Posterior cingulate gyrus (tissue), 11 donors: ENCODE measurements at places on chromosomes 7 and 10.

GRCh38 chr10:48400850-48401220 is 94.4 kb downstream of the MAPK8 start:
- DNase-seq, result no peak

GRCh38 chr10:100346351-100346764 is 675 bp upstream of the SCD start:
- peak; percentile 82 for DNase-seq

- no peak for DNase-seq
Measured at GRCh38 chr7:73885975-73886798, 25.2 kb downstream of the TMEM270 start.

- no peak for DNase-seq
Measured at GRCh38 chr7:98557538-98558031, 59.5 kb upstream of the NPTX2 start.

GRCh38 chr10:69022611-69023010 is 34.0 kb downstream of the KIFBP start:
- DNase-seq, result no peak

GRCh38 chr10:17394854-17395253 is 59.5 kb downstream of the ST8SIA6 start:
- DNase-seq, result no peak

DNA sequence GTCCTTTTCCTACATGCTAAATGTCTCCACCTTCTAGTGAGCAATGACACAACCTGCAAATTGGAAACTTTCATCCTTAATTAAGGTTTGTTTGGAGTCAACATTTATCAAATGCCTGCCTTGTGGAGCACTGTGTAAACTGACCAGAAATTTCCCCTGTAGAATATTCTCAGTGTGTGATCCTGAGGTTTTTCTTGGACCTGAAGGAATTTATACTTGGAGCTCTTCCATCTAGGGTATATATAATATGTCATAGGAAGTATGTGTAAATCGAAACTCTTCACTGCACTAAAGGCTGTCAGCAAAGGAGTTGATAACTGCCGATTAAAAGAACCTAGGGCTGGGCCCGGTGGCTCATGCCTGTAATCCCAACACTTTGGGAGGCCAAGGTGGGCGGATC is 152.4 kb downstream of the NSUN6 start:
- no peak for DNase-seq

DNA sequence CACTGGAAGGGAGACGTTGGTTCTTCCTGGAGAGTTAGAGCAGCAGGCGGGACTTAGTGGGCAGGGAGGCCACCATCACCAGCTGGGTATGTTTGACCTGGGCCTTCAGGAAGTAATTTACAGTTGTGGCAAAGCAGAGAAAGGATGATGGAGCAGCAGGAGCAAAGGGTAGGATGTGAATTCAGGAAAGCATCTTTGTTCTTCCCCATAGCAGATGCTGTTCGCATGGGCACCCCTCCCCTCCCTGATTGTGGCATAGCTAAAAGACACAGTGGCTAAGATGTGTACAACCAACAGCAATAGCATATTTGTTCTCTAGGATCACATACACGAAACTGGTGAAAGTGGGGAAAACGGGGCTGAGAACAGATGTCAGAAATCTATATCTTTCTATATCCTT is 56.3 kb upstream of the ITPRID1 start:
- no peak for DNase-seq

GRCh38 chr10:100528921-100529474 is 673 bp downstream of the NDUFB8 start:
- no peak for DNase-seq

- DNase-seq, result peak; percentile 8
Measured at GRCh38 chr7:120856621-120857352, 1.2 kb downstream of the TSPAN12 start.

GRCh38 chr10:26481914-26482550 is 43.9 kb downstream of the APBB1IP start:
- no peak for DNase-seq

DNA sequence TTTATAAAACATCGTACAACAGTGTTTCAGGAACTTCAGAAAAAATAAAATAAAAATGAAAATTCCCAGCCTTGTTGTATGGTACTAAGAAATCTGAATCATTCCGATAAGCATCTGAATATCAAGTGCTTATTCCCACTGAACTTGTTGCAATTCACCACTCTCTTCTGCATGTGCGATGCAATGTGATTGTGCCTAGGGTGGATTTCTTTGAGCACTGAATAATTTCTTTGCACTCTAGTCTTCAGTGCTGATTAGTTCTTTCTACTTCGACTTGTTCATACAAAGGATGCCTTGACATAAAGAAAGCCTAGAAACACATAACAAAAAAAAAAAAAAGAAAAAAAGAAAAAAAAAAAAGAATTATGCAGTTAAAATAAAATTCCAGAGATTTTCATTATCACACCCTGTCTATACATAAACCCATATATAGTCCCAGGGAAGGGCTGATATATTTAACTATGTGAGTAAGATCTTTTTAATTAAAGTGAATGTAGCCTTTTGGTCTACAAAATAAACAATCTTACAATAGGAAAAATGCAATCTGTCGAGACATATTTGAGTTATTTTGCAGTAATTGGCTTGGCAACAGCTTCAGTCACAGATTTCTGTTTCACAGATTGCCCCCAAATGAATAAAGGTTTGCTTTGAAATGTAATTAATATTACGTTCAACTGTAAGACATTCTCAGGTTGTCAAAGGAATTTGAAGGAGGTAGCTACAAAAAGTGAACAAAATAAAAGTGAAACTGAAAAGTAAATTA is 1118.9 kb upstream of the CELF2 start:
- DNase-seq, result no peak

GRCh38 chr7:107746006-107746405 is 2.1 kb downstream of the CBLL1 start:
- no peak for DNase-seq

- no peak for DNase-seq
Measured at GRCh38 chr7:50142425-50143017, 49.5 kb upstream of the ZPBP start.

DNA sequence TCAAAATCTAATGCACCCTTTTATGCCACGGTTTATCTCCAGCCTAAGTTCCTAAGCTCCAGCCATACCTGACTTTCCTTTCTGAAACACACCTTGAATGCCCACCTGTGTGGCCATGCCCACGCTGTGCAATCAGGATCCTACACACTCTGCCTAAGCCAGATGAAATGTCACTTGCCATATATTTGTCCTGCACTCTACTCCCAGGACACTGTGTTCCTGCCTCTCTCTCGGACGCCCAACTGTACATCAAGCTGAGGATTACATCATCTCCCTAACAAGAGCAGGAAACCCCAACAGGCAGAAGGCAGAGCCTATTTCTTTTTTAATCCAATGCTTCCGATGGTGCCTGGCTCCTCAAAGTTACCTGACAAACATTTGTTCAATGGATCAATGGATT is 214.6 kb downstream of the SFMBT2 start:
- no peak for DNase-seq

- no peak for DNase-seq
Measured at GRCh38 chr7:34735526-34735925, 77.5 kb downstream of the NPSR1 start.

- no peak for DNase-seq
Measured at GRCh38 chr10:119725517-119725827, 378 bp upstream of the INPP5F start.

DNA sequence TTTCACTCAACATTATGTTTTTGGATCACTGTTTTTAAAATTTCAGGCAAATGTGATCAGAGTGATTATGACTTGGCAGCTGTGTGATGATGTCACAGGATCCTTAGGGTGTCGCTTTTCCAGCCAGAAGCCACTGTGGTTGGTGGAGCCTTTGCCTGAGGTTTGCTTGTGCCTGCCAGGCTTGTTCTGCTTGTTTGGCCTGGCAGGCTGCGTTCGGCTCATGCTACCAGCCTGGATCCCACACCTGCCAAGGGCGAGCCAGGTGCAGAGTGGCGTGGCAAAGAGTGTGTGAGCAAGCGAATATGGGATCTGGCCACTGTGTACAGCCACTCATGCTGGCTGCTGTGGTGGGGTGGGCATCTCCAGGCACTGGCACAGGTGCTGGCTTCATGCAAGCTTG is 55.7 kb downstream of the ADK start:
- no peak for DNase-seq

DNA sequence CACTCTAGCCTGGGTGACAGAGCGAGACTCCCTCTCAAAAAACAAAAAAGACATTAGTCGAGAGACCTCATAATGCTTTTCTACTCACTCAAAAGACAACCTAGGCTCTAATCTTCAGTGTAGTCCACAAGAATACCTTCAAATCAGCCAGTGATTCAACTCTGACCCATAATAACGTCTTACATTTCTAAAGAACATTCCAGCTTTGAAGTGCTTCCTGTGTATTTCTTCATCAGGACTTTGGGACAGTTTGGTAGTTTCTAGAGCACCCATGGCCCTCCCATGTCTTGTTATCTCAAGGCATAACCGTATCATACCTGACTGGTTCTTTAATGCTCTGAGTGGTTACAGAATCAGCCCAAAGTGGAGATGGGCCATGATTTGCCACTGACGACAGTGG is 221.3 kb downstream of the SKIDA1 start:
- DNase-seq, result no peak

GRCh38 chr10:30861221-30861620 is 170.4 kb downstream of the ZNF438 start:
- DNase-seq, result no peak

DNA sequence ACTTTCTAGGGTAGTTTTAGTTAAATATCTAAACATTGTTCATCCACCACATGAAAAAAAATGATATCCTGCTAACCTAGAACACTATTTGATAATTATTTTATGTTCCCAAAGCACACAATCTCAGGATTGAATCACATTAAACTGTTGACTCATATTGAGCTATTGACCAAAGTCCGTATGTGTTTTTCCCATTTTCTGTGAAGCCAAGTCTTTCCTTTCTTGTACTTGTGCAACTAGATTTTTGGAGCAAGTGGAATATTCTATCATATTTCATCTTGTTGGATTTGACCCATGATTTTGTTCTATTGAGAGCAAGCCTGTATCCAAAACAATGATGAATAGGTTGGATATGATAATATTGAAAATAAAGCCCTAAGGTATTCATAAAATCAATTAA is 164.6 kb downstream of the SKAP2 start:
- DNase-seq, result no peak

DNA sequence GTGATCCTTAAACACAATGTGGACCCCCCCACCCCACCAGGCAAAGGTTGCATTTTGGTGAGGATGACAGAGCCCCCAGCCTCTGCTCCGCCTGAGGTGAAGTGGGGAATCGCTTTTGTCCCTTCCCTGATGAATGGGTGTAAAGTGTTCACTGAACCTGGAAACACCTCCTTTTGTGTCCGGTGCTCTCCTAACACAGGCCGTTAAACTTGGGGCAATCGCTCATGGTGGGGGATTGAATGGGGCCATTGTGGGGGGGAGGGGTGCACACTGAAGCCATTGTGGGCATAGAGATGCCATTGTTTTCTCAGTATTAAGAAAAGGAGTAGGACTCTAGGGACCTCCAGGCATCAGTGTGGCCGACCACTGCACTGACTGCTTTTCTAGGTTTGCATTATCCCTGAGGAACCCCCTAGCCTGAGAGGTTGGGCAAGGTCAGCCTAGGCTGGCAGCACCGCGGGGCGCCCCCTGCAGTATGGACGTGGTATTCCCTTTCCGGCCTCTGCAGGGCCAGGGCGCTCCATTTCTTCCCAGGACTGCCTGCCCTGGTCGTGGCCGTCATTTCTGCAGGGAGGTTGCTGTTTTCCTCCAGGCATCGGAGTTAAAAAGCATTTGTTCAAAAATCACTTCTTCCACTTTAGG is 158.3 kb downstream of the TCF7L2 start:
- no peak for DNase-seq

GRCh38 chr10:77975086-77975666 is 48.6 kb upstream of the DLG5 start:
- no peak for DNase-seq

DNA sequence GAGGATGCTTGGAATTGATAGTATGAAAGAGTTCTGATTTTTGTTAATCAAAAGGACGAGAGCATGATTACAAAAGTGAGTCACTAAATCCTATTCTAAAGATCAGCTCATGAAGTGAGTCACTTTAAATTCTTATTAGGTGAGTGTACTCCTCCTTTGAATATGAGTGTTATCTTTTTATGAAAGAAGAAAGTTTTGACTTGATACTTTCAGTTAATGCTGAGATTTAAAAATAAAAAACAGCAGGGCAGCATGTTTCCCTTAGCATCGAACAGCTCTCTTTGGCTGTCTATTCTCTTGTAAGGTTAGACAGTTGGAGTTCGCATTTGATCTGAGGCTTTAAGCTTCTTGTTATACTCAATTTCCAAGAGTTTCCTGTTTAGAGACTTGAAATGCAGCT is 222.0 kb downstream of the TWIST1 start:
- DNase-seq, result no peak

DNA sequence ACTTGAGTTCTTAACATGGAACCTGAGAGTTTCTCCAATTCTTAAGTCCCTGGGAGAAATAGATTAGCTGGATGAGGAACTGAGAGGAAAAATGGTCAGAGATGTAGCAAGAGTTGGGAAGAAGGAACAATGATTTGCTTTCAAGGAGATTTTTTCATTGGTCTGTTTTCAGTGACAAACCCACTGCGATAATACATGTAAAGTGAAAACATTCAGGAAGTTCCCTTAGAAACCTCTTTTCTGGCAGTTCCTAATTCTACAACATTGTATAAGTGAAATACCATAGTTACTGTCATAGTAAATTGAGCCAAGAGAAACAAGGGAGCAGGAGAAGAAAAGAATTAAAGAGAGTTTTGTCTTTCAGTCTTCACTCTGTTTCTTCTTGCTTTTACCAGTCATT is 12.1 kb upstream of the MAGI2 start:
- DNase-seq, result no peak

DNA sequence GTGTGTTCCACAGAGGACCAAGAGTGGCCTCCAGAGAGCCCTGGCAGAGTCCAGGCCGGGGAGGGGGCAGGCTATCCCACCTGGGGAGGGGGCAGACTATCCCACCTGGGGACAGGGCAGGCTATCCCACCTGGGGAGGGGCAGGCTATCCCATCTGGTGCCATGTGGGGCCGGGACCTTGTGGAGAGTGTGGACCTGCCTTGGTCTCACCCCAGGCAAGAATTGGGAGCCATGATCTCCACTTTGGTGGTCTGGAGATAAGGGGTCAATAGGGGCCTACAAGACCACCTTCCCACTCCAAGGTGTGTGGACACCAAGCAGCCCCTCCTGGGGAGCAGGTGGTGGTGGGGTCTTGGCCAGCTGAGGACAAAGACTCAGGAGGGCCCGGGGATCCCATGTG is 138.2 kb downstream of the EBF3 start:
- DNase-seq, result no peak

- no peak for DNase-seq
Measured at GRCh38 chr10:92901819-92902251, 53.5 kb downstream of the EXOC6 start.

GRCh38 chr10:96319754-96320474 is 15.7 kb downstream of the DNTT start:
- DNase-seq, result no peak

GRCh38 chr7:85341121-85341520 is 154.3 kb upstream of the SEMA3D start:
- no peak for DNase-seq

DNA sequence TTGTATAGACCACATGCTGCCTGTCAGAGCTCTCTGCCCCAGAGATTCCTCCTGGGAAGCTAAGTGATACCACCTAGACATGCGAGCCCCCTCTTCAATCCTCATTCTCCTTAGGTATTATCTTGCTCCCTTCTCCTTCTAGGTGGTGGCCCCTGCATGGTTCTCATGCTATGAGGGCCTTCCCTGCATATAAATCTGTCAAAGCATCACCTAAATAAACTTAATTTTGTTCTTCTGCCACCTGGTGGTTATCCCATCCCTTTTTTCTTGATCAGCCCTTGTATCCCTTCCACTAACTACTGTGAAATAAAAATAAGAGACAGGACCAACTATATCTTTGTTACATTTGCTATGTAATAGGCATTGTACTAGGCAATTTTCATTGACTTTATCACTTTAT is 242.1 kb downstream of the CDC14C start:
- DNase-seq, result no peak
